ENCODE measurements at places on chromosomes 7 and 10.
A peak's percentile ranks its signal among the peaks of the same experiment; 100 is the strongest.

- no peak for DNase-seq
These were observed 881 bp upstream of the SSBP1 start for GRCh38 chr7:141737118-141737835.

- DNase-seq = no peak
These were observed 458.4 kb downstream of the DNAJB6 start for GRCh38 chr7:157795199-157795598.

- DNase-seq = no peak
These were observed 158.1 kb upstream of the KMT2E start for GRCh38 chr7:104855861-104856260.

DNA sequence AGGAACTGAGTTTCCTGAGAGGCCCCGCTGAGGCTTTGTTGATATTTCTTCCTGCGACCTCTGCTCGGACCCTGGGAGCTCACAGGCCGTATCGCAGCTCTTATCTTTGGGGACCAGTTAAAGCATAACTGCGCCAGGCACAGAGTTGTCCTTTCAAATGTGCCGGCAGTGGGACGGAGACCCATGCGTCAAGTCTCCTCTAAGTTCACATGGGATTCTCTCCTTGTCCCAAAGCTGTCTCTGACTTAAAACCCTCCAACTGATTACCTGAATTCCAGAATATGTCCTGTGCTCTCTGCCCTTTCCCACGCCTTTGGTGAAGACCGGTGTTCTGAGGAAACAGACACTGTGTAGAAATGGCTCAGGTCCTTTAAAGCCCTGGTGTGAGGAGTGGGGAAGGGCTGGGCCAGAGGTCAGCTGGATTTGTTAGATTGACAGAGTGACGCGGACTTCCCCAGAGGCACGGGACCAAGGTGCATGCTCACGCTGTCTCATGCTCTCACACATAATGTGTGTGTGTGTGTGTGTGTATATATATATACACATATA lies 169.8 kb downstream of the EGFR start:
- DNase-seq = no peak

- DNase-seq = peak; percentile 49
These were observed 2.0 kb upstream of the KIF11 start for GRCh38 chr10:92590623-92591549.

- DNase-seq = peak; percentile 25
These were observed 41.7 kb downstream of the AKR1E2 start for GRCh38 chr10:4867520-4868356.

GRCh38 chr10:73161079-73161478 lies 6.7 kb downstream of the ECD start:
- no peak for DNase-seq

- DNase-seq = no peak
These were observed 182.6 kb upstream of the FZD8 start for GRCh38 chr10:35824704-35825103.

- DNase-seq = no peak
These were observed 164.2 kb downstream of the THSD7A start for GRCh38 chr7:11667810-11668185.

DNA sequence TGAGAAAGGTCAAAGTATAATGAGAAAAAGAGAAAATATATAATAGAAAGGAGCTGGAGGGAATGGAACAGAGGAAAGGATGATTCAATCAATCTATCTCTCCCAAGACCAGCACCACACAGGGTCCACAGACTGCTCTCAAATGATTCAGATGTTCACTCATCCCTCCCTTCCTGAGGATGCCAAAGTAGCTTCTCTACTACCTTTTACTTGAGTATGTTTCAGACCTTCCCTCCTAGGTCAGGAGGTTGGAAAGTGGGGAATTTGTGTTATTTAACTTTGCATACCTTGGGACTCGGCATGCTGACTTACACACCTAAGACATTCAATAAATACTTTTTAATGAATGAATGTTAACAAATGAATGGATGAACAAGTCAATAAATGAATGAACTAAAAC lies 30.6 kb downstream of the CPVL start:
- DNase-seq = no peak

DNA sequence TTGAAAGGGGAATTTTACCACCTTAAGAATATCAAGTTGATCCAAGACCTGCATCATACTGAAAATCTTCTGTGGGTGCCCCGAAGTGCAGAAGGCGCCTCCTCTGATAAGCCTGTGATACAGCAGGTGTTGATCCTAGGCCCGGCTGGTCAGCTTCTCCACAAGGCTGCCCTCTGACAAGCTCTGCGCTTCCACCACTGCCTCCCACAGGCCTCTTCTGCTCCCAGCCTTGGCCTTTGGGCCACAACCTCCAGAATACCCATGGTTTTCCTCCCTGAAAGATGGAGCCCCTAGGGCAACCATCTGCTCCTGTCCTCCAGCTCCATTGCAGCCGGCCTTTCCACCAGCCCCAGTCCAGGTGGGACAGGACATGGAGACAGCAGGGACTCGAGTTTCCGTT lies 5.6 kb upstream of the OGDHL start:
- DNase-seq = no peak

DNA sequence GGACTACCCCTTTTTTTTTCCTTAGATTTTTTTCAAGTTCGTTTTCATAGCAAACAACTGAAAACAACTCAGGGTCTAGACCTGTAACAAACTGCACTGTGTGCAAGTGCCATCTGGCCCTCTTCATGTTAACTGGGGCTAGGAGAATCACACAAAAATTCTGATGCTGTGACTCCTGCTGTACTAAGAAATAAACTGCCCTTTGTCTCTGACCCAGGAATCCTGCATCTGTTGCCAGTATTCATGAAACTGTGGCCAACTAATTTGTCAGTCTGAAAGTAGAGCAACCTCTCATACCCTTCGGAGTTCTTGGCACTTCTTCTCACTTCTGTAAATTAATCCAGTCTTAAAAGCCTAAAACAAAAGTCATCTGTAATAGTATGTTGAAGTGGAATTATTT lies 218.4 kb upstream of the PCDH15 start:
- DNase-seq = no peak

- DNase-seq = no peak
These were observed 1.2 kb downstream of the RBM33 start for GRCh38 chr7:155645662-155646061.

DNA sequence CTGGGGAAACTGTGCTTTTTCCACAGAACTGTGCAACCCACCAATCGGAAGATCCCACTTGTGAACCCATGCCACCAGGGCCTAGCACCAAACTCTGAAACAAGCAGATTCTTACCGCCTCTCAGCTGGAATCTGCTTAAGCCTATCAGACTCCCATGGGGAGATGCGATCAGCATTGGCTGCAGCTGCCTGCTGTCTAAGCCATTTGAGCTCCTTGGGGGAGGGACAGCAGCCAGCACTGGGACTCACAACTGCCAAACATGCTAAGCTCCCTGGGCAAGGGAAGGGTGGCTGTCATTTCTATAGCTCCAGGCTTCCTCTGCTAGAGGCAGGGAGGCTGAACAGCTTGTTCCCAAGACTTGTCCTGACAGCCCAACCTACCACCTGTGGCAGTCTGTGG lies 283.8 kb downstream of the CDK14 start:
- DNase-seq = no peak

- DNase-seq = no peak
These were observed 62.8 kb downstream of the GSAP start for GRCh38 chr7:77353407-77353721.

DNA sequence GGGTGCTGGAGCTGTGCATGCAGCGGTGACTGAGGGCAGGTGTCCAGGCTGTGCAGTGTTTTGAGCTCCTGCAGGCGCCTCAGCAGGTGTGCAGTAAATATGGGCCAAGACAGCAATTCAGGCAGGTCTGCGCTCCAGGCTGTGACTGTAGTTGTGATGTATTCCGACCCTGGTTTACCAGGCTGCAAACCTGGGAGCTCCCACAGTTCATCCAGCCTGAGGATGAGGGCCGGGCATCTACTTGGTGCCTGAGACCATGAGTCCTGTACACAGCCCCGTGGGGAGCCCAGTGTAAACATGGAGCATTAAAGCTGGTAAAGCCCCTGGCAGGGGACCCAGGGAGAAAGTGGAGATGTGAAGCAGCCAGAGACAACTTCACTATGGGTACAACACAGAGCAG lies 82.8 kb downstream of the VOPP1 start:
- no peak for DNase-seq

DNA sequence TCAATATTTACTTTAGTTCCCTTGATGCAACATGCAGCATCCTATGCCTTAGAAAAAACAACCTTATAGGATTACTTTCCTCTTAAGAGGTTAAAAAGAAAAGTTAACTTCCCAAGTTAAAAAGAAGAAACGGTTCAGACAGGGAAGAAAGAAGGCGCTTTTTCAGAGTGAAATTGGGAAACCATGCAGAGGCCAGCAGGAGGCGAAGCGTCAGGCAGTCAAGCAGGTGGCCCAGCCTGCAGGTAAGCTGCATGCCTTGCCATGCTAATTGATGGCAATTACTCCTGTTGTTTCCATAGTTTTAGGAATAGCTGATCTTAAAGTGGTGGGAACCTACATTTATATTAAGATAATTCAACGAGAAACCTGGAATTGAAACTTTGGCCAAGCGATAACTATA lies 302.6 kb upstream of the SP4 start:
- DNase-seq = no peak

DNA sequence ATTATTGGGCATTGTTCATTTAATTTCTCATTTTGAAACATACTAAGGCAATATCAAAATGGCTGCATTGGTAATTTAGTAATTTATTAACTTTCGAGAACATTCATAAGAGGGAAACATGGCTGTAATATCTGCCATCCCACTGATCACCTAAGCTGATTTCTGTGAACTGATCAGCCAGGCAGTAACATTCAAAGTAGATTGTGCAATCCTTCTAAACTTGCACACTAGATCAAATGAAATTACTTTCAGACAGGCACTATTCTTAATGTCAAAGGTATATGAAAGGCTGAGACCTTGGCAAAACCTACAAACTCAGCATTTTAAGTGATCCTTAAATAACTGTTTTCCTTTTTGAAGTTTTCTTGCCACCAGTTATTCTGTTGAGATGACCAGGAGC lies 290.7 kb downstream of the CACNA2D1 start:
- DNase-seq = no peak

DNA sequence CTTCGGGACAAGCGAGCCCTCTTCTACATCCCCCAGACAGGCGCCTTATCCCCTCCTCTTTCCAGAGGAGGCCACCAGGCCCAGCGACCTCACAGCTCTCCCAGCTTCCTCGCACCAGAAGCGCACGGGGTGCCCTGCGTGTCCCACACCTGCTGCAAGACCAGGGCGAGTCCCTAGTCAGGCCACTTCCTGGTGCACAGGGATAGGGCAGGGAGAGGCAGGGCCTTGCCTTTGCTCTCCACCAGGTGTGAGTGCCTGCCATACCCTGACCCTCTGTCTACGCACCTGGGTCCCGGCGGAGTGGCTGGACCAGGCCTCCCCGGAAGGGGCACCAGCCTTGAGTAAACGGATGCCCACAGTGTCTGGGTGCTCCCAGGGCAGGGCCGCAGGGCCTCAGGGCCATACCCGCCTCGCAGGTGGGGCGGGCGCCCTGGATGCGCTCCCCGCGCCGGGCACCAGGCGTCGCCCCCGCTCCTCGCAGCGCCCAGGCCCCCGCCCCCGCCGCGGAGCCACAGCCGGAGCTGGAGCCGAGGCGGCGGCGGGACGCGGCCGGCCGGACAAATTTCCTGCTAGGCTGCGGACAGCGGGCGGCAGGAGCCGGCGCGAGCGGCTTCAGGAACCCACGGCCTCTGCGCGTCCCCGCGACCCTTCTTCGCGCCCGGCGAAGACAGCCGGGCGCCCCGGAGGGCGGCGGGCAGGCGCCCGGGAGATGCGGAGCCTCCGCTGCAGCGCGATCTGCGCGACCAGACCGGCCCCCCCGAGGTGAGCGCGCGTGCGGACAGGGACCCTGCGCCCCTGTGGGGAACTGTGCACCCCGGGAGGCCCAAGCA lies at the start of gene PTPRE:
TSS of gene PTPRE (plus strand) at position 556 of the 830 bp plus-strand sequence. CDS start 133,779 bp downstream, outside the sequence.
- peak; percentile 87 for DNase-seq

- no peak for DNase-seq
These were observed 86.2 kb downstream of the ITIH5 start for GRCh38 chr10:7580520-7580919.

DNA sequence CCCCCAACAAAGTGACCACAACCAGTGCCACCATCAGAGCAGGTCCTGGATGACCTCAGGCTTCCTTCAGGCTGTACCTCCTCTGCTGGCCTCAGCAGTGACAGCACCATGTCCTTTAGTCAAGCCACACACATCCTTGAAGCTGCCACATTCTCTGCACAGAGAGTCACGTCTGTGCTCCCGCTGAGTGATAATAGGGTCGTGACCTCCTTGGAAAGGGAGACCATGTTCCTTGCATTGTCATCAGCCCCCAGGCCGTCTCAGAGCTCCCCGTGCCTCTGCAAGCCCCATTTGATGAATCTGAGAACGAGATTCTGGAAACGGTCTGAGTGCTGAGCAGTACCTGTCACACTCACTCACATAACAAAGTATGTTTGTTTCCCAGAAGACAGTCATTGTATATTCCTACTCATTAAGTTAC lies 106.5 kb upstream of the PRR15 start:
- DNase-seq = no peak

DNA sequence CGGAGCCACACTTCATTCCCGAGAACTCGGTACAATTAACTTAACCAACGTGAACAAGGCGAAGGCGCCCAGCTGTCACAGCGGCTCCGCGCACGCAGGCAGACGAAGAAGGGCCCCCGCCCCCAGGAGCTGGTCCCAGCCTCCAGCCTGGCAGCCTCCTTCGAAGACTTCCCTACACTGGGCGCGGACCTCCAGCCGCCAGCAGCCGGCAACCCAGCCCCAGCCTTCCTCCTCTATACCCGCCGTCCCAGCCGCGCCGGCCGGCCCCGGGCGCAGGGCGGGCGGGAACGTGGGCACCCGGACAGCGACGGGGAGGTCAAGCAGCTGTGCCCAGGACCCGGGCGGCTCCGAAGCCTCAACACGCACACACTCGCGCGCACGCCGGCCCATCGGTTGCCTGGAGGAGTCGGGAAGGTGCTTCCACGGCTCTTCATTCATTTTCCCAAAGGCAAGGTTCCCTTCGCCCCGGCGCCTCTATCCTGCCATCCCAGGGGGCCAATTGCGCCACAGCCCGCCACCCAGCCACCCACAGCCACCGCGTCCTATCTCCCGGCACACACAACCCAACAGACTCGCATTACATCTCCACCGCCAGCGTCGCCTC lies 1.6 kb downstream of the CHST15 start:
- DNase-seq = peak; percentile 41

GRCh38 chr10:30208330-30208729 lies 140.7 kb downstream of the MTPAP start:
- no peak for DNase-seq

DNA sequence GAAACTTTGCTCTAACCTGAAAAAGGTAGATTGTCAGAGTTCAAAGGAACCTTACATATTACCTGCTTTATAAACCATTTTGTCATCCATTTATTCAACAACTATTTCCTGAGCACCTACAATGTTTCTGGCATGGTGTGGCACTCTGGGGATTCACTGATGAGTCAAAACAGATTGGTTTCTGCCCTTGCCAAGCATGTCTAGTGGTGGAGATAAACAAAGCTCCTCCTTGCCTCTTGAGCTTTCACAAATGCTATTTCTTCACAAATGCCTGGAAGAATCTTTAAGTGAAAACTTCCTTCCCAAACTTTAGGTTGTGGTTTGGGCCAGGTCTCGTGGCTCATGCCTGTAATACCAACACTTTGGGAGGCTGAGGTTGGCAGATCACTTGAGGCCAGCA lies 85.1 kb upstream of the RELN start:
- DNase-seq = no peak

GRCh38 chr10:50561266-50561665 lies 62.5 kb downstream of the SGMS1 start:
- no peak for DNase-seq

- no peak for DNase-seq
These were observed 69.6 kb upstream of the CDK1 start for GRCh38 chr10:60708666-60709065.

GRCh38 chr7:45100761-45101480 lies 10.6 kb downstream of the TBRG4 start:
- no peak for DNase-seq

Measured in endothelial cell (in vitro differentiated cells).